Activated CD4-positive, CD25-positive, alpha-beta regulatory T cell (primary cell): ENCODE measurements at places on chromosomes 12 and 14.

DNA sequence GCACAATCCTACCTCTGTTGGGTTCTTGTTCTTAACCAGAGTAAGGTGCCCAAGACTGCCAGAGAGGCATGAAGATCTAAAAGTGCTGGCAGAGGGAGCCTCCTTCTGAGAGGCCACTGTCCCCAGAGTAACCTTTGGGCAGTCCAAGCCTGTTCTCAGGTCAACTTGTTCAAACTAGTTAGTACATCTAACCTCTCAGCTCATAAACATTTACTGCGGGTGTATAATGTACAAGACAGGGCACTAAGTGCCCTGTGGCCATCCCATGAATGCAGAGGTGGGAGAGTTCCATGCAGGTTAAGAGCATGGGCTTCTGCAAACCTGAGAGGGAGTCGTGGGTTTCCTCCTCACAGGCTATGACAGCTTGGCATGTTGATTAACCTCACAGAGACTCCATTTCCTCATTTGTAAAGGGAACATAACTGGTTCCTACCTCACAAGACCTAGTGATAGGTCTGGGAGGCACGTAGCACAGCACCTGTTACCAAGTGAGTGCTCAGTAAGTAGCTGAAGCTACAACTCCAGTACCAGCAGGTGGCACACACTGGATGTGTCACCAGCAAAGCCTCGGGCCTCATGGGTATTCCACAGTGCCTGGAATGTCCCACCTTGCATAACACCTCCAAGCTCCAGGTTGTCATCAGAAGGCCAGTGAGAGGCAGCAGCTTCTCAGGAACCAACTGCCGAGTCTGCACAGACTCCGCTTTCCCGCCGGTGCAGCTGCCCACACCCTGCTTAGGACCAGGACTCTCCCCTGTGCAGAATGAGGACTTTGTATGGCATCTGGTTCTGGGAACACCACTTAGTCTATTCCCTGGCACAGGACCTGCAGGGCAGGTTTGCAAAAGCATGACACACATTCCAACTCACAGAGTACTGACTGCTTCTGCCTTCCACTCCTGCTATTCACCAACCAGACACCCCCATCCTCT is 4.4 kb downstream of the VDR start:
- DNase-seq = no peak

DNA sequence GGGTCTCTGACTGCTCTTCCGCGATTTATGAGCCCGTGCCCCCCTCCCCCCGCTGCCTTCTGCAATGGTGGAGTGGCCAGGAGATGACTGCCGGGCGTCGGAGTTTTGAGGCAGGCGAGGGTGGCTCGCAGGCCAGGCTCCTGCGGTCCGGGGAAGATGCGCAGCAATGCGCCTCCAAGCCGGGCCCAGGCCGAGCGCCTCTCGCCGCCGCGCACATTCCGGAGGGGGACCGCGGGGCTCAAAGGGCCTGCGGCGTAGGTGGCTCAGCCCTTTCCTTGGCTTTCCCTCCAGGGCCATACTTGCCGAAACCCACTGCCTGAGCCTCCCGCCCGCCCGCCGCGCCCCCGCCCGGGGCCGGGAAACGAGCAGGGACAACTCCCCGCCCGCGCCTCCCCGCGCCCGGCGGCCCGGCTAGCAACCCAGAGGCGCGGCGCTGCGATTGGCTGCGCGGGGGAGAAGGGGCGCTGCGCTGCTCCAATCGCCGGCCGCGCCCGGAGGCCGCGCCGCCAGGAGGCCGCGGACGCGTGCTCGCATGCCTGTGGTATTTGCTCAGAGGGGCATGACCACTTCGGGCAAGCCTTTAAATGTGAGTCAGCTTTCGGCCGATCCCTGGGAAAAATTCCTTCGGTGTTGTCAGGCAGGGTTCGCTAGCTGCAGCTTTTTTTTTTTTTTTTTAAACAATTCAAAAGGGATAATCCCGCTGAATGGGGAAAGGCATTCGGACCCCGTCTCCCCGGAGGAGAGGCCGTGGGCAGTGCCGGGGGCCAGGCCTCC is 157.9 kb upstream of the PARP11 start:
- peak; percentile 65 for DNase-seq

DNA sequence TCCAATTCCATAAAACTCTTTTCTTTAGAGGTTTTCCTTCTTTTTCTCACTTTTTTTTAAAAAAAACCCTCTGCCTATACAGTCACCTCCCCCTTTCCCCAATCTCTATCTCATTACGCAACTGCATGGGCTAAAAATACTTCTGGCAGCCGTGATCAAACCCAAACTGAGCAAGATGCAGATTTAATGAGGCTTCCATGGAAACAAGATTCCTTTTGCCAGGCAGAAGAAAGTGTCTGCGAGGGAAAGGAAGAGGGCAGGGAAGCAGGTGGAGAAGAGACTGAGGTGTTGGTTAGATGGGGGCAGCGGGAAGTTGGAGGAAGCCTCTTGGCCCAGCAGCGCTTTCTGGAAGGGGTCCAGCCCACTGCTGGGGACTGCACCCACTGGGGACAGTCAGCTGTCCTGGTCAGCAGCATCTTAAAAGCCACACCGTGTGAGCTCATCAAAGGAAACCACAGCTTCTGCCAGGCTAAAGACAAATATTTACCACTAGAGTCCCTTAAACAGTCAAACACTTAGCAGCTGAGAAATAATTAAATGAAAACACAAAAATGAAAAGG is 90.4 kb downstream of the SLC8A3 start:
- DNase-seq = no peak

DNA sequence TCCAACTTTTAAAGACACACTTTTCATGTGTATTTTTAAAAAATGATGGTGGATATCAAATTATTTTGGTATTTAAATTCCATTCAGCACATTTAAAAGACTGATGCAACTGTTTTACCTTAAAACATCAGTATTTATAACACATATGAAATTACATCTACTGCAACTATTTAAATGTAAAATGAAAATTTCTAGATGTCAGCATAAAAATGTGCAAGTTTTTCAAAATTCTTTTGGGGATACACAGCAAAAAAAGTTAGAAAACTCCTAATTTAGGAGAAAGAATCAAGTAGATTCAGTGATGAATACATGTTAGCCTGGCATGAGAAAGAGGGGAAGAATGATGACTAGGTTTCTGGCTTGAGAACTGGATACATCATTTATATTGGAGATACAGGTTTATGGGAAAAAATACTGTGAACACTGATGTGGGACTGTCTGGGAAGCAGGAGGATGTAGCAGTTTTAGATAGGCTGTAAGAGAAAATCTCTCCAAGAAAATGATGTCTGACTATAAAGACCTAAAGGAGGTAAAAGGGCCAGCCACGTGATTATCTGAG is 9.2 kb downstream of the SOS2 start:
- no peak for DNase-seq
